KG1 (cell line): ENCODE measurements at places on chromosomes 12 and 14.

GRCh38 chr12:60337839-60338549 is 742.2 kb downstream of the SLC16A7 start:
- no peak for DNase-seq

GRCh38 chr12:119235197-119235751 is 56.5 kb downstream of the HSPB8 start:
- no peak for DNase-seq

- DNase-seq: no peak
Measured at GRCh38 chr12:107320033-107320928, 226.9 kb upstream of the CRY1 start.

- DNase-seq: no peak
Measured at GRCh38 chr14:59787045-59787674, 83.4 kb downstream of the RTN1 start.

GRCh38 chr14:44961554-44962333 is at the start of the genes KLHL28 and TOGARAM1:
Gene KLHL28 (minus strand): TSS chr14:44961947. CDS start chr14:44945928, 16,019 bp downstream.
Gene TOGARAM1 (plus strand): TSS chr14:44962190. CDS start chr14:44962422, 232 bp downstream.
- peak; percentile 95 for DNase-seq

GRCh38 chr14:91509083-91509877 is 830 bp downstream of the PPP4R3A start:
- DNase-seq: no peak

DNA sequence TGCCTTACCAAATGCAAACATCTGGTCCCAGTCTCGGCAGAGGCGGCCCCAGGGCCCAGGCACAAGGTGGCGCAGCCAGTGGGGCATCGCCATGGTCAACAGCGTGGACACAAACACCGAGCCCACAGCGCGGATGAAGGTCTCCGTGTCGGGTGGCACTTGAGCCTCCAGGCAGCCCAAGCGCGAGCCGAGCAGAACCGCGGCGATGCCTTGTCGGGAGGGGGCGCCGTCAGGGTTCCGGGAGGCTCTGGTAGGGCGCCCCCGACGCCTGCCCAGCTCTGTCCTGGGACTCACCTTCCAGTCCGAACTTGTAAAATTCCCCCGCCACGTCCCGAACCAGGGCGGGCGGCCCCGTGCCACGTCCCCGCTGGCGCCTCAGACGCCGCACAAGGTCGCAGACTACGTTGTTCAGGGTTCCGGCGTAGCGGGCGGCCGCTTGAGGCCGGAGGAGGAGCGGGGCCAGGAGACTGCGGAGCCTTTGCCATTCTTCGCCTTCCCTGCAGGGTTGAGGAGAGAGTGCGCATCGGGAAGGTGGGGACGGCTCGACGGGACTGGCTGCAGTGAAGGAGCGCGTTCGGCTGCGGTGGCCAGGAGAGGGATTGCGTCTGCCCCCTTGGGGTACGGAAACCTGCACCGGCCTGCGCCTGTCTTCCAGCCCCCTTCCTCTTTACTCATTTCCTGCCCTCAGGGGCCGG is 1.7 kb downstream of the CYP27B1 start:
- no peak for DNase-seq

- no peak for DNase-seq
Measured at GRCh38 chr12:113461666-113462065, 10.0 kb downstream of the LHX5 start.

- DNase-seq: no peak
Measured at GRCh38 chr12:116766746-116767145, 28.6 kb downstream of the RNFT2 start.

DNA sequence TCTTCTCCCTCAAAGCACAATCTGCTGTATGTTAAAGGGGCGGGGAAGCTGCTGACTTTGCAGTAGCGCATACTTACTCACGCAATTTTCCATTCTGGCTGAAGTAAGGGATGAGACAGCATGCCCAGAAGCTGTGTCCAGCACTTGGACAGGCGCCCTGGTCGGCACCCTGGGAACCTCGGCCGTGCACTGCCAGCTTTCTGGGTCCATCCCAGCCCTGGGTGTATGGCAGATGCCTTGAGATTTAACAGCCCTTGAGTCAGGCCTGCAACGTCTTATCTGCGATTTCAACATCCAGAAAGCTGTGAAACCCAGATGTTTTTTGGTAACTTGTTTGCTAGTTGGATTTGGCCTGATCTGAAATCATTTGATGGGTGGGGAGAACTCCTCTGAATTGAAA is 16.1 kb downstream of the EML1 start:
- no peak for DNase-seq

- DNase-seq: no peak
Measured at GRCh38 chr12:104858611-104859543, 99.2 kb downstream of the SLC41A2 start.

DNA sequence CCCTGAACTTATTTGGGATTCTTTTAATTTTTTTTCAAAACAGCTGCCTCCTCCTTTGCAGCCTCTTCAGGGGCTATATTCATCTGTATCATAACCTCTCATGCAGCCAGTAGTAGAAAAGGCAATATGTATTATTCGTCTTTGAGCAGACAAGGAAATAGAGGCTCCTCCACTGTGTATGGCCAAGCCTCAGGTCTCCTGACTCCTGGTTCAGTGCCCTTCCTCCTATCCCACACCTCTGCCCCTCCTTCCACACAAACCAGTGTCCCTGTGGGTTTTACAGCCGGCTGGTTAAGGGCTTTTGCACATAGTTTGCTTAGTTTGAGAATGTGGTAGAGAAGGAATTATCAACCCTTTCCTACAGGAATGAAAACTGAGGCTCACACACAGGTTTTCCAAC is 8.8 kb upstream of the ACVRL1 start:
- DNase-seq: no peak

- DNase-seq: no peak
Measured at GRCh38 chr12:124625867-124626675, 58.7 kb upstream of the NCOR2 start.

- no peak for DNase-seq
Measured at GRCh38 chr12:117447665-117448366, 86.4 kb upstream of the NOS1 start.

- DNase-seq: no peak
Measured at GRCh38 chr12:62484233-62484632, 17.6 kb downstream of the MON2 start.

- no peak for DNase-seq
Measured at GRCh38 chr14:70361893-70362292, 2.4 kb upstream of the COX16 start.

DNA sequence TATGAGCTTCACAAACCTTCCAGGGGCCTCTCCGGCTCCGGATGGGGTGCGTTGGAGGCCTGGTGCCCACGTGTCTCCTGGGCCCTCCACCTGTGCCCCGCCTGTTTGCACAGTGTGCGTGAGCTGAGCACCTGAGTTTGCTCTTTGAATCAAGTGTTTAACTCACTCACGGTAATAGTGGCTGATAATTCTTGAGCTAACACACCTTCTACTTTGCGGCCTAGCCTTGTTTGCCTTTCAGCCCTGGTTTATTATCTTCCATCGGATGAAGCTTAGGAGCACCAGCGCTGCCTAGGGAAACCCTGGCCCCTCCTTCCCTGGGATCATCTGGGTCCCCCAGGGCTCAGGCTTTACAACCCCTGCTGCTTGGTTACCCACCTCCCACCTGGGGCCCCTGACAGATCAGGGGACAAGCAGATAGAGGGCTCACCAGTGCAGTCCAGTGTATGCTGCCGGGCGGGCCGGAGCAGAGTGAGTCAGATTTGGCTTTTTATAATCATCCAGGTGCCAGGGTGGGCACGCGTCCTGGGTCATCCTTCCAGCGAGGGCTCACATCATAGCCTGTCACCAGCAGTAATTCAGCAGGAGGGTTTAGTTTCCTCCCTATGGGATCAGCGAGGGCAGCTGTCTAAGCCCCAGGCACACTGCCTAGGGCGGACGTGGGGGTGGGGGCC is 62.8 kb upstream of the RFLNA start:
- no peak for DNase-seq

DNA sequence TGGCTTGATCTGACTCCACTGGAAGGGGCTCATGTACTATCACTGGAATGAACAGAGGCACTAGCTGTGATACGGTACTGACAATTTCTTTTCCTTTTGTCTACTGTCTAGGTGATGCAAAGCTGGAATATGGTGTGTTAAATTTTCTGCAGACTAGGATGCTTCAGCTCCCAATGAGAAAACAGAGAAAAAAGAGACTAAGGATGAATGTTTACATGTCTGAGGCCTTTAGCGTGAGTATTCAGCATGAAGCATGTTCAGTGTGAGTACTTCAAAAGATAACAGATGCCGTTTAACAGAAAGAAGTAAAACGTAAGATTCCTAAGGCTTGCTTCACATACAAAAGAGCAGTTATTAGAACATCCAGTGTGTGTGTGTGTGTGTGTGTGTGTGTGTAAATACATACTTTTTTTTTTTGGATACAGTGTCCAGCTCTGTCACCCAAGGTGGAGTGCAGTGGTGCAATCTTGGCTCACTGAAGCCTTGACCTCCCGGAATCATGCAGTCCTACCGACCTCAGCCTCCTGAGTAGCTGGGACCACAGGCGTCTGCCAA is 92.3 kb upstream of the FERMT2 start:
- no peak for DNase-seq

DNA sequence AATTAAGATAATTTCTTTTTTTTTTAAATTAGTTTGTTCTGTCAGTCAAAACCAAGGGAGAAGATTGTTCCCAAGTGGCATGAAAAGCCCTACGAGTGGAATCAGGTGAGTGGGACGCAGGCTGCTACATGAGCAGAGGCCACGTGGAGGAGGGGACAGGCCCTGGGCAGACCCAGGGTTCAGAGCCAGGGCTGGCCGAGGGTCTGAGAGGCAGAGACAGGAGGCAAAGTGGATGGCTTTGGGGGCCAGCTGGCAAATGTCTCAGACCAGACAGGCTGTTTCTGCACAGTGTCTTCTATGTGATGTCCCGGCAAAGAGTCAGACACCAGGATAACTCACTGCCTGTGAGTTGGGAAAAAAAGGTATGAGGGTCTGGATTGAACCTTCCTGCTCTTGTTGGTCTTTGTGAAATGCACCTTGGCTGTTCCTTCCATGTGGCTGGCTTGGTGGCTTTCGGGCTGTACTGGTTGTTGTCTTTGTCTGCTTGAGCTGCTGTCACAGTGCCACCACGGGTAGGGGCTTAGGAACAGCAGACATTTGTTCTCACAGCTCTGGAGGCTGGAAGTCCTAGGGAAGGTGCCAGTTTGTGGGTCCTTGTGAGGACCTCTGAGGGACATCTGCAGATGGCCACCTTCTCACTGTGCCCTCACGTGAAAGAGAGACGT is 35.8 kb upstream of the ASPG start:
- no peak for DNase-seq

- no peak for DNase-seq
Measured at GRCh38 chr14:69484444-69485314, at the start of gene PLEKHD1. Gene PLEKHD1 (plus strand): TSS chr14:69484728. CDS start chr14:69484966, 238 bp downstream.

- no peak for DNase-seq
Measured at GRCh38 chr12:126139355-126139754, 1074.1 kb downstream of the AACS start.

DNA sequence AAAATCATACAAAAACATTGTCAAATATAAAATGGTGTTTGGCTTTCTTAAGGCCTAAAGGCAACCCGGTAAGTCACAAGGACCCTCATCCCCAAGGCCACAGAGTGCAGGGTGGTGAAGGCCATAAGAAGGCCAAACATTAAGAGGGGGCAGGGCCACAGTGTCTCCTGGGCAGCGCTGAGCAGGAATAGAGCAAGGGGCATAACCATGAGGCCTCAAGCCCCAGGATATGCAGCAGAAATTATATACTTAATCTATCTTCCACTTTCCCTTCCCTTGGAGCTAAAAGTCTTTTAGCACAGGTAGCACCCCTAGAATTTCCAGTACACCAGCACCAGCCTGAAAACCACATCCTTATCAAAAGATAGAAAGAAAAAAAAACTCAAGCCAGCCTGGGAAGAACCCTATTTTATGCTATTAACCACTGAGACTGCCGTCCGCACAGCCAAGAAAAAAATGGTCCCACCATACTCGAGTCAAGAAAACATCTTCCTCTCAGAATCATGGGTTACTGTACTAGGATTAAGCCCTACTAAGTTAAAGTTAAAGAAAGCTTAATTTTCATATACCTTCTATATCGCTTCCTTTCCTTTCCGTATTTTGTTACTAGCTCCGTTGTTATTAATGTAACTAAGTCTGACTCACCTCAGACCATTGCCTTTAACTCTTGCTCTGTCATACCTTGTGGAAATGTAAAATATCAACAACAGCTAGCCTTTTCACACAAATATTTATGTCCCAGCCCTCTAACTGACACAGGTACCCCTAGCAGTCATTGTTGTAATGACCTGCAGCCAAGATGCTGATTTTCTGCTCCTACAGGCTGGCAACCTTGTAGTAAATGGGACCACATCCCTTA is 20.1 kb downstream of the KLRK1 start:
- DNase-seq: no peak

GRCh38 chr12:131226345-131227265 is 272.9 kb downstream of the ADGRD1 start:
- no peak for DNase-seq

DNA sequence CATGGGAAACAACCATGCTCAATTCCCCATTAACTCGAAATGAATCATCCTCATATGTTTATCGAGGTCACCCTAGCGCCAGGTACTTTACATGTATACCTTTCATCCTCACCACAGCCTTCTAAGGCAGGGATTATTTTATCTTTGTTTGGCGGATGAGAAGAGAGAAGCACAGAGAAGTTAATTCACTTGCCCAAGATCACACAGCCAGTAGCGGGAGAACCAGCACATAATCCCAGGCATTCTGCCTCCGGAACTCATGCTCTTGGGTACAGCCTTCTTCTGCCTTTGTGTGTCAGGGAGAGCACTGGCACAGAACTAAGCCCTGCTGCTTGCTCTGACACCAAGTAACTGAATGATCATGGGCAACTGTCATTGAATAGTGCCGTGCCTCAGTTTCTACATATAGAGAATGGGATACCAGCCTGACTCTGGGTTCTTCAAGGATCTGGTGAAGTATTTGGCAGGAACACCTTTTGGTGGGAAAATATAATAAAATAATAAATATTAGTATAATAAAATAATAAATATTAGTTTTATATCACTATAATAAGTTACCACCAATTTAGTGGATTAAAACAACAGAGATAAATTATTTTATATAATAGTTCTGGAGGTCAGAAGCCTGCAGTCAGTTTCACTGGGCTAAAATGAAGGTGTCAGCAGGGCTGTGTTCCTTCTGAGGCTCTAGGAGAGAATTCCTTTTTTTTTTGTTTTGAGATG is 220.9 kb downstream of the AACS start:
- no peak for DNase-seq
